CD4-positive, alpha-beta T cell treated with Interleukin-4 for 1 hour (primary cell): ENCODE measurements at places on chromosomes 4 and X.

DNA sequence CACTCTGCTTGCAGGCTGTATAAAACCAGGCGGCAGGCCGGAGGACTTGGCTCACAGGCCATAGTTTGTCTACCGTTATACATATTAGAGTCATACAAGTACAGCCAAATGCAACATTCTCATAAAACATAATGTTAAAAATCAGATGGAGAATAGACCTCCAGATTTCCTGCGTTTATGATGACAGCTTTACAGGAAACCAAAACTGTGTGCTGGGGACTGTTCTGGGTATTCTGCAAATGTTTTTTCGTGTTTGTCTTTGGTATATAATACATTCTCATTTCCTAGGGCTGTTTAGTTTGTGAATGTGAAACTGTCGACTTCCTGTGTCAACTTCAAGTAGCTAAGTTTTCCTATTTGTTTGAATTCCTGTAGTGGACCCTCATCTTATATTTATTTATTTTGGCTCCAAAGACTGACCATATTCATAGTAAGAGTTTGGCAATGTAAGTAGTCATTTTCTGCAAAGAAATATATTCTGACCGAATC, 79.5 kb upstream of the FAM9C start:
- DNase-seq, result no peak

DNA sequence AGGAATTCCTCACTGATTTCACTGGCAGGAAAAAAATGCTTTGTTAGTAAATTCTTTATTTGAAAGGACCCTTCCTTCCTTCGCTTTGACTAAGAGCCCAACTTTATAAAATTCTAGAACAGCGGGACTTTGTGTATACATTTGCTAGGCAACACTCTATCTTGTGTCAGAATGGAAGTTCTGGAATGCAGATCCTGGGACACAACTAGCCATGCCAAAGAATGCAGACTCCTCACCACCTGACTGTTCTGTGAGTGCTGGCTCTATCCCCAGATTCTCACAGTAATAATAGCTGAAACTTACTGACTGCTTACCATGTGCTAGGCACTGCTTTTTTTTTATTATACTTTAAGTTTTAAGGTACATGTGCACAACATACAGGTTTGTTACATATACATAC, 73.3 kb upstream of the ZDHHC15 start:
- no peak for DNase-seq

DNA sequence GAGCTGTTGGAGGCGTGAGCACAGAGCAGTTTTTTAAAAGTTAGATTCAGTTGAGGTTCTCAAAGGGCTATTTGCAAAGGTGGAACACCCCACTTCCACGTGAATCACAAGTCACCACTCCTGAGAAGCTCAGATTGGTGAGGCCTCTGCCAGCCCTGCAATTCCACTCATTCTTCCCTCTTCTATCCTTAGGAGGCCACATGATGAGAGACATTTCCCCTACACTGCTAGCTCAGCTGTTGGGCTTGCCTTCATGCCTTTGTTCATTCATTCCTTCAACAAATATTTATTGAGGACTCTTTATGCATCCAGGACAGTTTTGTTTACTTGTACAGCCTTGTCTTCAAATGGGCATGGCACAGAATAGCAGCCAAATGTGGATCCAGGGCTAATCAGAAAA, 3.7 kb downstream of the SRPX2 start:
- DNase-seq, result no peak

GRCh38 chr4:121093261-121093660, 20.9 kb upstream of the NDNF start:
- no peak for DNase-seq

DNA sequence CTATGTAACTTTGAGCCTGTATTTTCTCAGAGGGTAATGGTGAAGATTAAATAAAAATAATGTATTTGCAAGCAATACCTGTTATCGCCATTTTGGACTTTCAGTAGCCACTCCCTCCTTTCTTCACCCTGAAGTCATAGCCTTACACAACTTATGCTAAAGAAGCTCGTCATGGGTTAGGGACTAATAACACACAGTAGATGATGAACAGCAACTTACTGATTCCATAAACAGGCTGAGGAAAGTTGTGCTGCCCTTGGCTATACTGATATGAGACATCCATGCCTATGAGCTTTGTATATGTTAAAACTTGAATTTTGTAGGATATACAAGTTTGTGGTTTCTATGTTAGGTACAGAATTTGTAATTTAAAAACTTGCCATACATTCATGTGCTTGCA, 31.7 kb upstream of the EIF1AX start:
- no peak for DNase-seq

GRCh38 chr4:140680686-140681085, 75.5 kb downstream of the TBC1D9 start:
- DNase-seq, result no peak

- no peak for DNase-seq
Observed at GRCh38 chr4:7909463-7910262, 30.0 kb downstream of the AFAP1 start.
